Activated naive CD4-positive, alpha-beta T cell treated with anti-CD3 and anti-CD28 coated beads, Interleukin-2, amount 10 ng/mL, durations not matched to agents 7 days and 5 days (primary cell): ENCODE measurements at places on chromosomes 12 and 14.

DNA sequence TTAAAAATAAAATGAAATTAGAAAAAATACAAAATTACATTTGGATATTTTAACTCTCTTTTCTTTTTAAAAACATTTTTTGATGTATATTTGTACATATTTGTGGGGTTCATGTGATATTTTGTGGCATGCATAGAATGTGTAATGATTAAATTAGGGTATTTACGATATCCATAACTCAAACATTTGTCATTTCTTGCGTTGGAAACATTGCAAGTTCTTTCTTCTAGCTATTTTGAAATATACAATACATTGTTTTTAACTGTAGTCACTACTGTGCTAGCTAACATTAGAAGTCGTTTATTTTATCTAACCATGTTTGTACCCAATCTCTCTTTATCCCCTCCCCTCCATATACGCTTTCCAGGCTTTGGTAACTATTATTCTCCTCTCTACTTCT, 13.9 kb upstream of the EIF2S3B start:
- H3K4me1 ChIP-seq, result no peaks in the 10 kb centered on the region
- H3K4me3 ChIP-seq, result no peak overlapping the region
- H3K27ac ChIP-seq, result no peak overlapping the region
- H3K27me3 ChIP-seq, result peaks cover 19% of the 10 kb centered on the region
- no peak for DNase-seq

- H3K4me1 ChIP-seq, result no peaks in the 10 kb centered on the region
- no peaks in the 10 kb centered on the region for H3K36me3 ChIP-seq
- DNase-seq, result no peak
- H3K27me3 ChIP-seq, result no peaks in the 10 kb centered on the region
These were observed 24.0 kb downstream of the PLD4 start for GRCh38 chr14:104948736-104949031.

GRCh38 chr14:64971943-64972791, at the start of gene RAB15:
TSS of gene RAB15 (minus strand) at chr14:64972336. CDS start at chr14:64972076, 260 bp downstream.
- H3K36me3 ChIP-seq, result no peaks in the 10 kb centered on the region
- peaks cover 18% of the 10 kb centered on the region for H3K4me1 ChIP-seq
- H3K4me3 ChIP-seq, result peak within 1 kb of the TSS; percentile 80
- H3K27ac ChIP-seq, result no peak within 1 kb of the TSS

- H3K4me3 ChIP-seq, result peak overlapping the region; percentile 48
- peaks cover 35% of the 10 kb centered on the region for H3K27me3 ChIP-seq
- H3K36me3 ChIP-seq, result no peaks in the 10 kb centered on the region
- no peak for DNase-seq
- peaks cover 29% of the 10 kb centered on the region for H3K4me1 ChIP-seq
These were observed 89.6 kb downstream of the SCARB1 start for GRCh38 chr12:124774054-124774461.

- DNase-seq, result no peak
- no peaks in the 10 kb centered on the region for H3K27me3 ChIP-seq
- no peaks in the 10 kb centered on the region for H3K4me1 ChIP-seq
- no peak overlapping the region for H3K27ac ChIP-seq
- no peak overlapping the region for H3K4me3 ChIP-seq
- no peaks in the 10 kb centered on the region for H3K36me3 ChIP-seq
These were observed 99.2 kb downstream of the SLC41A2 start for GRCh38 chr12:104858611-104859543.

DNA sequence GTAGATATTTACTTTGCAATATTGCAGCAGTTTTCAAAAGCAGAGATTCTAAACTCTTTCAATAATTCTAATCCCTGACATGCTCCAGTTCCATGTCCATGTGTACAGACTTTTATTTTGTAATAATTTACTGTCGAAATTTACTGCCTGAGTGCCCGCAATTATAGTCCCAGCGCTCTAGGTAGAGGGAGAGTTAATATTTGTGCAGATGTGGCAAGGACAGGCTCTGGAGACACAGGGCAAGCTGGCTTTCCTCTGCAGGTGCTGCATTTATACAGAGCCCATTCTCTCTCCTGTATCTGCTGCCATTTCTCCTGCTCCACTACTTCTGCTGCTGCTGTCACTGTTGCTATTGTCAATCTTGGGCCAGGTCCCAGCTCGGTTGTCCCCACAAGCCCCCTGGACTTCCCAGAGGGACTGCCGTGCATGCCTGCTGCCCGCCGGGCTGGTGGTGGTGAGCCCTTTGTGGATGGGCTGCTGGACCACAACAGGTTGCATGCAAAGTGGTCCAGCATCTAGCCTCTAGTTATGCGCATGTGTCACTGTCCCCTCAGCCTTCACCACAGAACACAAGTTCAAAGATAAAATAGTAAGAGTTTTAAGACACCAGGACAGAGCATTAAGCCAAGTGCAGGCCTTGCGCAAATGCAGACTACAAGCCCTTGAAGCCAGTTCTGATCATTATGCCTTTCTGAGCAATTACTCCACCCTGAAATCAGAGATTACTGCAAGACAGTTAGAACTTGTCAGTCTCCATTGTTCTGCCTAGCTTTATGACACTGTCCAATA, 40.8 kb upstream of the CSRP2 start:
- DNase-seq, result no peak
- no peak overlapping the region for H3K4me3 ChIP-seq
- no peaks in the 10 kb centered on the region for H3K4me1 ChIP-seq

DNA sequence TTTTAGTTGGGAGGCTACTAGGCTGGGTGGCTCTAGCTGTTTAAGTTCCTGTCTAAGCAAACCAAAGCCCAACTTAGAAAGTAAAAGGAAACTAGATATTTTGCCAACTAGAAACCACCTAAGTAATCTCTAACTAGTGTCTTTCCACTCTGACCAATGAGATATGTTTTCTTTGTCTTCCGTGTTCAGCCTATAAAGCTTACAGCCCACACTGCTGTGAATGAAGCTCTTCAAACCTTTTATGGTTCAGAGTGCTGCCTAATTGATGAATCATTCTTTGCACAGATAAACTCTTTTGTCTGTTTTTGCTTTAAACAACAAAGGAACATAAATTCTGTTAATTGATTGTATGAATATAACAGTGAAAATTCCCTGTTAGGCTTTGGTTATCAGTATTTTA, 66.1 kb downstream of the FUT8 start:
- H3K27ac ChIP-seq, result no peak overlapping the region
- peaks cover 29% of the 10 kb centered on the region for H3K4me1 ChIP-seq
- no peak for DNase-seq
- peaks cover 48% of the 10 kb centered on the region for H3K36me3 ChIP-seq
- H3K27me3 ChIP-seq, result no peaks in the 10 kb centered on the region

DNA sequence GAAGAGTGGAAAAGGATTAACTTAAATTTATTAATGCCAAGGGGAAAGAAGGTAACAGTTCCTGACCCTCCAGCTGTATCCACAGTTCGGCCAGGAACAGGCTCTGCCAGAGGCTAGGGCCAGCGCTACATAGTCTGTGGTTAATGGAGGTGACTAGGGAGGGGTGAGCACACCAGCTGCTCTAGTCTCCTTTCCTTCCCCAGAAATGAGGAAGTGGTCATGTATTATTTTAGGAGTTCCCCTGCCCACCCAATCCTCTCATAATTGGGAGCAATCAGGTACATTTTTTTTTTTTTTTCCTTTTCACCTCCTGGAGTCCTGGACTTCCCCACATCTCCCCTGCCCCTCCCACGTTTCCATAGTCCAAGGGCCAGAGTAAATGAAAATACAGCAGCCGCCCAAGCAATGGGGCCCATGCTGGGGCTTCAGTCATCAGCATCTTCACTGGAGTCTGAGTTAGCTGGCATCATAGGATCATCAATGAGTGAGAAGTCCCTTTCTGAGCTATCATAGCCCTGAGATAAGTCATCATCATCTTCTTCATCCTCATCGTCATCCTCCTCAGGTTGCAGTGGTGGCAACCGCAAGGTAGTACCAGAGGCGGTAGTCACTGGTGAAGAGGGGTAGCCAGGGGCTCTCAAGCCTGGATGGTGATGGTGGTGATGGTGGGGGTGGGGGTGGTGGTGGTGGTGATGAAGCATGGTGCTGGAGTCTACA, 1.5 kb upstream of the SUPT16H start:
- peak overlapping the region; percentile 91 for H3K4me3 ChIP-seq
- peaks cover 36% of the 10 kb centered on the region for H3K4me1 ChIP-seq
- no peaks in the 10 kb centered on the region for H3K27me3 ChIP-seq
- H3K36me3 ChIP-seq, result peaks cover 46% of the 10 kb centered on the region
- DNase-seq, result no peak

DNA sequence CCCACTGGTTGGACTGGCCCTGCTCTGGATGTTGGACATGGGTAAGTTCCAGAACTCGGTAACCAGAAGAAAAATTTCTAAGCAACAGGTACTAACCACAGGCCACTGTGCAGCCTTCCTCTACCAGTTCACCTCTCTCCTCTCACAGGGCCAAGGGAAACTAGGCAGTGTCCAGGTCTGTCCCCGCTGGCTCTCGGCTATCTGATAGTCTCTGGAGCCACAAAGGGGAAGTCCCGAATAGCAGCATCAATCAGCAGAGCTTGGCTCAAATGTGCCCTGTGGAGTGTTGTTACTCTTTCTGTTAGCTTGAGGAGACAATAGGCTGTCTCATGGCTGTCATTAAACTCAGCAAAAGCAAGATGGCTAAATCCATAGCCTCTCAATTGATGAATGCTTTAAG, 73.2 kb downstream of the TSPAN11 start:
- no peak overlapping the region for H3K4me3 ChIP-seq
- no peaks in the 10 kb centered on the region for H3K36me3 ChIP-seq
- DNase-seq, result no peak

DNA sequence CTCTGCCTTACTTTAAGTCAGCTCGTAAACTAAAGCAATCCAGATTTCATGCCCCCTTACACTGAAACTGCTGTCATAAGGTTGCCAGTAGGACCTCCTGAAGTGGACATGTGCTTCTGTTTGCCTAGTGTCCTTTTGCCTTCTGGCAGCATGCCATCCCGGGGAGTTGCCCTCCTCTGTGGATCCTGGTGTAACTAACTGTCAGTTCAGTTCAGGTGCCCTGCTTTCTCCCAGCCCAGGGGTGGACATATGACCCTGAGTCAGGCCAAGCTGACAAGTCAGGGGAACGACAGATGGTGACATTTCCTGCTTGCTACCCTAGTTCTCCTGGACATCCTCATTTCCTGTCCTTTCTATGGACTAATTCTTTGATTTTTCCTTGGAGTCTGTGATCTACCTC, 25.6 kb downstream of the AKAP6 start:
- H3K27ac ChIP-seq, result no peak overlapping the region
- DNase-seq, result no peak
- no peak overlapping the region for H3K4me3 ChIP-seq
- H3K27me3 ChIP-seq, result no peaks in the 10 kb centered on the region
- H3K36me3 ChIP-seq, result no peaks in the 10 kb centered on the region

DNA sequence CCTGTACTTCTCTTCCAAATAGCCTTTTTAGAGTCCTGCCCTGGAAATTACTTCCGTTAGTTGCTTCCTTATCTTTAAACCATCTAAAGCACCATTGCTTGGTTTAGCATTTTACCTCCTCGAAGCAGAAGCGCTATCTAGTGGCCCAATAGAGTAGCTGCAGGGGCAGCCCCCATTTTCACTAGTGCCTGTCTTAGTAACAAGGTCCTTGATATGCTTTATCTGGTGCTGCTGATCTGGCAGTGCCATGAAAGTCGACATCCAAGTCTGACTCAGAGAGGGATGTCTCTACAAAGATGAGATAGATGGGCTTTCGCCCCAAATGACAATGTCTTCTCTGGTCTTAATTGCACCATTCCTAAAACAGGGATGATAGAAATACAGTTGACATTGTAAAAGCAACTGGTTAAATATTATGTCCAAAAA, 25.0 kb upstream of the CIT start:
- DNase-seq, result peak; percentile 85
- H3K36me3 ChIP-seq, result no peaks in the 10 kb centered on the region
- H3K4me3 ChIP-seq, result no peak overlapping the region
- no peak overlapping the region for H3K27ac ChIP-seq
- peaks cover 4% of the 10 kb centered on the region for H3K4me1 ChIP-seq

GRCh38 chr14:101070540-101071492, 167.3 kb upstream of the RTL1 start:
- H3K4me1 ChIP-seq, result no peaks in the 10 kb centered on the region
- H3K27ac ChIP-seq, result no peak overlapping the region
- peak; percentile 14 for DNase-seq
- H3K36me3 ChIP-seq, result no peaks in the 10 kb centered on the region
- no peak overlapping the region for H3K4me3 ChIP-seq
- peaks cover 22% of the 10 kb centered on the region for H3K27me3 ChIP-seq

DNA sequence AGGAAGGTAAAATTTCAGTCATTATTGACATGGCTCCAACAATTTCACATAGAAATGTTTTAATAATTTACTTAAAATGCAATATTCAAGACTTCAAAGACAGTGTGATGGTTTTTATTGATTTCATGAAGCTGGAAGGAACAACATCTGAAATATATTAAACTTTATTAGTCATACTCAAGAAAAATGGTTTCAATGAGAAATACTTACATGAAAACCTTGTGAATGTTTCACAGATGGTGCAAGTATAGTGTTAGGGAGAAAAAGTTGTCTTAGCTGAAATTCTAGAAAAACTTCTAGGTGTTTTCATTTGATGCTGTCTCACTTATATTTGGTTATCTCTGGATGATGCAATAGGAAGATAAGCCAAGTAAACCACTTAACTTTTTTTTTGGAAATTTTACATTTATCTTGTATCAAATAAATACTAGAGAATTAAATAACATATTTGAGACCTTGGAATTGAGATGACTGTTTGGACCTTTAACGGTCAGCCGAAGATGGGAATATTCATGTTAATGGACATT, 65.5 kb downstream of the PELI2 start:
- no peak for DNase-seq
- no peaks in the 10 kb centered on the region for H3K36me3 ChIP-seq
- no peaks in the 10 kb centered on the region for H3K4me1 ChIP-seq

DNA sequence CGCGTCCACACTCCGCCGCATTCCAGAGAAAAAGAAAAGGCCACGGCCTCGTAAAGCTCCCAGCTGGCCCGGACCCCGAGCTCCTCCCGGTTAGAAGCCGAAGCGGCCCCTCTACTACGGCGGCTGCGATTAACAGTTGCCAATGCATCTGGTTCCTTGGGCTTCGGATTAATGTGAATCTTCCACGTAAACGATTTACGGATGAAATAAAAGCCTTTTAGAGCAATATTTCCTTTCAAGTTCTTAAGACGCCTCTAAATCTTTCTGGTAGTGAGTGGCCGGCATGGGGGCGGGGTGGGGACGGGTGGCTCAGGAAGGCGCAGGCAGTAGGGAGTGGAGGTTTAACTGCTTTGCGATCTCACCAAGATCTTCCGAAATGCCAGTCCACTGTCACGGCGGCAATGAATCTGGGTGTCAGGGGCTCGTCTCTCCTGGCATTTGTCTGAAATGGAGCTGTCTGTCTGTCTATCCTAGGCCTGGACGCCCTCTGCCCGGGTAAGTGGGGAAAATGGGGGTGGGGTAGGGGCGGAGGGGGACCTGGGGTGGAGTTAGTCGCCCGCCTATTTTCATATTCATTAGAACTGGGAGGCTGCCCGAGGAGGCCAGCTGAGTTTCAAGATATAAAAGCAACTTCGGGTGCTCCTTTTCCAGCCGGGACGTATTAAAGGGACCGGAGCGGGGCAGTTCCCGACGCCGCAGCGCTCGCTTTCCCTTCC, 413 bp upstream of the ALX1 start:
- H3K4me3 ChIP-seq, result no peak overlapping the region
- no peaks in the 10 kb centered on the region for H3K36me3 ChIP-seq
- peaks cover 8% of the 10 kb centered on the region for H3K4me1 ChIP-seq
- DNase-seq, result peak; percentile 21
- peaks cover 58% of the 10 kb centered on the region for H3K27me3 ChIP-seq
- no peak overlapping the region for H3K27ac ChIP-seq
